Activated T-cell treated with anti-CD3 and anti-CD28 coated beads, Interleukin-2, amount 50 U/mL, for 72 hours (primary cell): ENCODE measurements at places on chromosomes 6 and 20. TPM values are rescaled to one million over a fixed set of nuclear protein-coding genes. Genes with fewer than 3 reads are reported as not detected.

Gene SLC22A3
- not detected for total RNA-seq

Gene RAB44
- total RNA-seq, result 0.05 TPM

Gene EEF1E1
- 49.5 TPM for total RNA-seq

Gene RAET1E
- total RNA-seq, result not detected

Gene CLVS2
- not detected for total RNA-seq

Gene ENPP1
- 0.53 TPM for total RNA-seq

Gene CALHM6
- total RNA-seq, result 5.3 TPM

Gene ANGPT4
- not detected for total RNA-seq
